ENCODE measurements at places on chromosomes 2 and 18.

GRCh38 chr18:51153659-51154371 lies 43.7 kb downstream of the MEX3C start:
- no peak for DNase-seq

DNA sequence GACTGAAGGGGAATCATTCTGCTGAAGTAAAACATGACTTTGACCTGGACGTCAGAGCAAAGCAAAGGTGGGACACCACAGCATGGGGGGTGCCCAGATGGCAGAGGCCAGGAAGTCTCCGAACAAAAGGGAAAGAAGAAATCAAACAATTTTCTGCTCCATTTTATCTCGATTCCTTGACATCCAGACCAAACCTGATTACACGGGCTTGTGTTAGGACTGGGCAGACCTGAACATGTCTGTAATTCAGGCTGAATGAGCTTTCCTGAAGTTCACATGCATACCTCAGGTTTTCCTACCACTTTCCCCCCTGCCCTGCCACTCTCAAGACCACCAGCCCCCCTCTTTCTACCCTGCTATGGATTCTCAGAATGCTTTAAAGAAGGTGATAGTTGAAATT lies 44.8 kb upstream of the MEIS1 start:
- DNase-seq, result no peak

DNA sequence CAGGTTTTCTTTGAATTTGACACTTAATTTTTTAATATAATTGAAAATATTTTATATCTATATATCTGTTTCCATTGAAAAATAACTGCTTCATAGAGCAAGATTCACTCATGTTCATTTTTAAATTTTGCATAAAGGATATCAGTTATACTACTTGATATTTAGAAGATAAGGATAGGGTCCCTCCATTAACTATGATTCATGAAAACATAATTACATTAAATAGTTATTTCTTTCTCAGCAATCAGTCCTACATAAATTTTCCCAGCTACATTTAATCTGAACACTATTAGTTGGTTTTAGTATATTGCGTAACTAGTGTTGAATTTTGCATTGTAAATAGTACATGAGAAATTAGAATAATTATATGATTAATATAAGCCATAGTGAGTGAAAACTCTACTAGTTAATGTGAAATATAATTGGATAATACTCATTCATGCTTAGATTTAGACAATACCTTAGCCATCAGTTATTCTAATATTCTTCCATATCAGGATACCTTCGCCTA lies 42.7 kb downstream of the LRP1B start:
- DNase-seq, result no peak

DNA sequence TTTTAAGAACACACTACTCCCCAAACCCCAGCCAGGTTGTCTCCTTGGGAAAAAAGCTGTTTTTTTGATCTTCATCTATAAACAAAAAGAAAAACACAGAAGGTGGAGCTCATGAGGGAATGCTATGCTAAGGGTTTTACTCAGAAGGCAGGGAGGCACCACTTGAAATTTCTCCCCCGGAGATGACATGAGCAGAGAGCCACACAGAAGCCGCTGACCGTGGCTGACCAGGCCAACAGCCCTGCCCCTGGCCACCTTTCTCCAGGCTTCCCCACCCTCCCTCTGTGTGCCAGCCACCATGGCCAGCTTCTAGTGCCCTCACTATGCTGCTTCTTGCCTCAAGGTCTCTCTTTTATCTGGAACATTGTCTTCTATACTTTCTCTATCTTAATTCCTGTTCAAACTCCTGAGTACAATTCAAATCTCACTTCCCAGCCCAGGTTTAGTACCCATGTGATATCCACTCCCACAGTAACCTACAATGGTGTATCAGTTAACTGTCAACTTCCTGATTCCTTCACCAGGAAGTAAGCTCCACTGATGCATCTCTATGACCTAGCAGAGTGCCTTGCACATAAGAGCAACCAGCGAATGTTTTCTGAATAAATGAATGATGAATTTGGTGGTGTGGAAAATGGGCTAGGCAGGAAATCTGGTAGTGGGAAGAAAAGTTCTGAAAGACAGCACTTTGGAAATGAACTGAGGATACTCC lies 15.3 kb downstream of the LAPTM4A start:
- peak; percentile 87 for DNase-seq

DNA sequence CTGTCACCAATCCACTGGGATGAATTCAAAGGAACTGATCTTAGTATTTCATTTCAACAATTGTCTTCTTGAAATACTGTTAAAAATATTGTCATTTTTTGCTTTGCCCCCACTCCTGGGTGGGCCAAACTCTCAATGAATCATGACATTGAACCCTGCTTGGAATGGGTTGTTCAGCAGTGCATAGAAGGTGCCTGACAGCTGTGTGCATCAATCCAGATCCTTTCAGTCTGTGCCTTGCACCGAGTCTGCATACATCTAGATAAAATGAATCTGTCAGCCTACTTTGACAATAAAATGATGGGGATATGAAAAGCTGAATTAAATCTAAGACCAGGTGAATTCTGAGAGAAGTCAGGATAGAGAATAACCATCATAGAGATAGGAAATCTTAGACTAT lies 706.6 kb downstream of the CBLN2 start:
- no peak for DNase-seq

GRCh38 chr18:10681581-10682367 lies 155.9 kb downstream of the NAPG start:
- peak; percentile 16 for DNase-seq

GRCh38 chr2:67802824-67803223 lies 260.0 kb downstream of the C1D start:
- DNase-seq, result no peak

DNA sequence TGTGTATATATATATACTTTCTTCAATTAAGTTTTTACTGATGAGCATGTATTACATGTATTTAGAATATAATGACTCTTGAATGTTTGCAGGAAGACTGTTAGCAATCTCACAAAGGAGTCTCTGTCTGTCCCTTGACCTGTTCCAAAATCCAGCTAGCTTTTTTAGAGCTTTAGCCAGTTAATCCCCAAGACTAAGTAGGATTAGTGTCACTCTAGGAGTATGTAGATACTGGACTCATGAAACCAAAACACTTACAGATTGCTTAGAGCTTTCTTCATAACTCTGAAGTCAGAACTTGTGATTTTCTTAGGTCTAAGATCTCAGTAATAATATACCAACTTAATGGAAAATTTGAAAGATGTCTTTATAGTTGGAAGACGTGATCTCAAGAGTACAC lies 2.2 kb downstream of the UBXN4 start:
- DNase-seq, result no peak

GRCh38 chr2:56109994-56110393 lies 73.8 kb upstream of the CCDC85A start:
- no peak for DNase-seq

GRCh38 chr2:174376967-174377366 lies 18.6 kb upstream of the SCRN3 start:
- DNase-seq, result peak; percentile 12

GRCh38 chr2:26769089-26769761 lies 5.1 kb downstream of the SLC35F6 start:
- DNase-seq, result peak; percentile 67
